GM12878 (cell line): ENCODE measurements at places on chromosomes 7 and 10.

DNA sequence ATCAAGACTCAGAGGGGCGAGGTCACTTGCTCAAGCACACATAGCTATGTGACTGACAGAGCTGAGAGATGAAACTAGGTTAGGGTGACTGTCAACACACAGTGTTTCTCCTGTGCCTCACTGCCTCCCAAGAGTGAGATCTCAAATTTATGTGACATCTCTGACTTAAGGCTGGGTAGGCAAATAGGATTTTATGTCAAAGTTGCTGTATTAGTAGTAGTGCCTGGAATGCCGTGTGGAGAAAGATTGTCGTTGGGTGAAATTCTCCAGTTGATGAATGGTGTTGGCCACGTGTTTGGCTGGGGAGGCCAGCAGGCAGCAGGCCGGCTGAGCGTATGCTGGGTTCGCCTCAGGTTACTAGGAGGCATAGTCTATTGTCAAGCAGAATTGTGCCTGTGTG is 148.3 kb upstream of the BMPER start:
- no peak for DNase-seq

DNA sequence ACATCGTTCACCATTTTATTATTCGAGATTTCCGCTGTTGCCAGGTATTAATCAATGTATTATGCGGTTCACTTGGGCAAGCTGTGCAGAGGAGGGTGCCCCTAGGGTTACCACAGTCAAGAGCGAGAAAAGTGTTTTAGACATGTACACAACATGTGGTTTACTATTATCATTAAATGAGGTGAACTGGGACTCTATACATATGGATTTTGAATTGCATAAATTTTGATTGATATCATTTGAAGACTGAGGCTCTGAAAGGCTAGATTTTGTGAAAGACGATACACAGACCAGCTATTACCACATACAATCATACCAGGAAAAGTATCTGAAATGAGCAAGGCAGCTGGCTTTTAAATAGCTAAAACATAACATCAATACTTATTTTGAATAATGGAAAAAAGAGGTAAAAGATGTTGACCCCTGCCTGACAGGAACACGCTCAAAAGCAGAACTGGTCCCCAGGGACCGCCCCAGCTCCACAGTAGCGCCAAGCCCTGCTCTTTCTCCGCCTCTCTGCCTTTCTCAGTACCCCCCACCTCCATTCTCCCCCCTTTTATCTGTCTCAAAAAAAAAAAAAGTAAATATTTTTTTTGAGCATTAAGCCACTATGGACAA is 413.4 kb upstream of the MKI67 start:
- no peak for DNase-seq

DNA sequence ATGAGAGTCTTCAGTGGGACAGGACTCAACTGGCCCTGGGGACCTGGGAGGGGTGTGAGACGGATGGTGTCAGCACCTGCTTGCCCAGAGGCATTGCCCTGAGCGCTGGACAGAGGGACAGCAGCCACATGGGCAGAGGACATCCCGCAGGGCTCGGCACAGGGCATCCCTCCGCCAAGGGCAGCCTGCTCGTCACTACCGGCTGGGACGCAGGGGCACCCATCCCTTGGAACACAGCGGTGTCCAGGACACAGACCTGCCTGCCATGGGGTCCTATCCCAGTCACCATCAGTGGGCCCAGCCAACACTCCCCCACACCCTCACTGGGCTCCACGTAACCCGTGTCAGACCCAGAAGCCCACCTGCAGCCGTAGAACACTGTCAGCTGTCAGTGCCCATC is 109.3 kb downstream of the LARP4B start:
- DNase-seq: no peak

DNA sequence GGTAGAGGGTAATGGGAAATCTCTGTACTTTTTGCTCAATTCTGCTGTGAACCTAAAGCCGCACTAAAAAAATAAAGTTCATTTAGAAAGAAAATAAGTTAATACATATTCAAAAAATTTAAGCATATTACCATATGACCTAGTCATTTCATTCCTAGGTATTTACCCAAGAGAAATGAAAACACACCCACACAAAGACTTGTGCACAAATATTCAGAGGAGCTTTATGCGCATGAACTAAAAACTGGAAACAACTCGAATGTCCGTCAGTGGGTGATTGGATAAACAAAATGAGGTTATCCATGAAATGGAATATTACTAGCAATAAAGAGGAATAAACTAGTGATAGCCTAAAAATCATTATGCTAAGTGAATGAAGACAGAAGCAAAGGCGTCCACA is 62.6 kb upstream of the ZNRF2 start:
- DNase-seq: no peak

GRCh38 chr7:74475987-74476350 is 22.3 kb downstream of the GTF2IRD1 start:
- no peak for DNase-seq

- no peak for DNase-seq
Measured at GRCh38 chr10:6058682-6059475, 3.3 kb downstream of the IL2RA start.

GRCh38 chr7:99975782-99976521 is at the start of gene AZGP1:
TSS of gene AZGP1 (minus strand) at chr7:99976031. CDS start at chr7:99976020, 11 bp downstream.
- no peak for DNase-seq

DNA sequence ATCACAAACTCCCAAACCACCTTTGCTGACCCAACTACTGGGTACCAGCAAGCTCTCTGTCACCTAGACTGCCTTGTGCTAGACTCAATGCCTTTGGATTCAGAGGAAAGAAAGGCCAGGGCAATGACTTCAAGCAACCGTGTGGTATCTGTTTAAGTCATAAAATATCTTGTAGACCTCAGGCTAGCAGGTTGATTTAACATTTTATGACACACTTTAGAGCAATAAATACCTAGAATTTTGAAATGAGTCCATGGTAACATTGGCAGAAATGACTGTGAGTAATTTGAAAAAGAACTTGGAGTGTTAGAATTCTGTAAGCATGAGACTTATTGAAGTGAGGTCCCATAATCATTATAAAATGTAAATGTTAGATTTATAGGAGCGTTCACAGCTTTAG is 87.2 kb downstream of the TWIST1 start:
- no peak for DNase-seq

DNA sequence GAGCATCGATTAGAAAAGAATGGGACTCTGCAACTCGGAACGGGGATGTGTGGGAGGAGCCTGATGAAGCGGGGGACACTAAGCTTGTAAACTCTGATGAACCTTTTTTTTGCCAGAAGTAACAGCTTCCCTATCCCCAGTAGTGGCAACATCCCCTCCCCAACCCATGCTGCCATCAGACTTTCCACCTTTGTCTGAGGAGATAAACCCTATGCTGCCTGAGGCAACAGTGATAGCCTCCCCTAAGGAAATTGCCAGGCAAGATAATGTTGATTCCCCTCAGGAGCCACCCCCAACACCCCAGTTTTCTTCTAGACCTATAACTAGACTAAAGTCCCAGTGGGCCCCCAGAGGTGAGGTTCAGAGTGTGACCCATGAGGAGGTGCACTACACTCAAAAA is 173.7 kb downstream of the AKR1D1 start:
- DNase-seq: no peak

- no peak for DNase-seq
Measured at GRCh38 chr7:30142710-30143109, 7.9 kb downstream of the MTURN start.

DNA sequence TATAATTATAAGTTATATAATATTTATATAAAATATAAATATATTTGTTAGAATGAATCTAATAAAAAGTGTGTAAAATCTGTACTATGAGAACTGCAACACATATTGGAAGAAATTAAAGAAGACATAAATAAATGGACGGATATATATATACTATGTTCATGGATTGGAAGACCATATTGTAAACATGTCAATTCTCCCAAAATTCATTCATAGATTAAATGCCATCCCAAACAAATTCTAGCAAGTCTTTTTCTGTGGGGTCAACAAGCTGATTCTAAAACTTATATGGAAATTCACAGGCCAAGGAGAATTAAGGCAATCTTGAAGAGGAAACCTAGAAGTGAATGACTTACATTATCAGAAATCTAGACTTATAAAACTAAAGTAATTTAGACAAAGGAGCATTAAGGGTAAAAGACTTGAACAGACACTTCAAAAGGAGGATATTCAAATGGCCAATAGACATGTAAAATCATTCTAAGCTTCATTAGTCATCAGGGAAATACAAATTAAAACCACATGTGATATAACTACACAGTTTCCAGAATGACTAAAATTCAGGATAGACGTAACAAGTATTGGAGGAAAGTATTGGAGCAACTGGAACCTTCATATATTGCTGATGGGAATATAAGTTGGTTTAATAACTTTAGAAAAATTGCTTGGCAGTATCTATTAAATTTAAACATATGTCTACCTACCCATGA is 225.9 kb downstream of the EMX2 start:
- no peak for DNase-seq

DNA sequence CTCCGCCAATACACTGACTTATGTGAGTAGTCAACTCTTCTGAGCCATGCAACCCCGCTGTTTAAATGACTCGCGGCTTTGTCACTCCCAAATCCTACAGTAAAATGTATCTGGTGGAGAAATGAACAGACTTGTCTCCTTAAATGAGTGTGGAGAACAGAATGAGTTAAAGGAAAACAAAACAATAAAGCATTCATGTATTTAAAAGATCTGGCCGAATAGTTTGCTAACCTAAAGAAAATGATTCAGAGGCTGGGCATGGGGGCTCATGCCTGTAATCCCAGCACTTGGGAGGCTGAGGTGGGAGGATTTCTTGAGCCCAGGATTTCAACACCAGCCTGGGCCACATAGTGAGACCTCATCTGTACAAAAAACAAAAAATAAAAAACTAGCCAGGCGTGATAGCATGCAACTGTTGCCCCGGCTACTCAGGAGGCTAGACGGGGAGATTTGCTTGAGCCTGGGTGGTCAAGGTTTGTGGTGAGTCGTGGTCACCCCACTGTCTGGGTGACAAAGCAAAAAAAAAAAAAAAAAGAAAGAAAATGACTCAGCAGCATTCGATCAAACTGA is 86.5 kb upstream of the PFKP start:
- DNase-seq: no peak

DNA sequence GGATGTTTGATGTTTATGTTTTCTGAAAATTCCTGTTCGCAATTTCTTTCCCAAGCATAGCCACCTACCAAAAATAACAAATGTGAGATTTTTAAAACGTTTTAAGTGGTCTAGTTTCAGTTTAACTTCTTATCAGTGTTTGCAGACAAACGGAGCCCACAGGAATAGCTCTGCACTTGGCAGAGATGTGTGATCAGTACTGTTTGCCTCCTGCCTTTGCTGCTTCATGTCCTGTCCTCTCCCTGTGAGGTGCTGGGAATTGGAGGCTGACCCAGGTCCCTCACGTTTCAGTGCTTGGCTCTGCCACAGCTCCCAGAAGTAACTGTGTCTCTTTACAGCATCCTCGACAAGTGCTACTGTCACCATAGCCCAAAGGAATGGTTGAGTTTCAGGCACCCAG is 1.2 kb downstream of the UCN3 start:
- no peak for DNase-seq

- no peak for DNase-seq
Measured at GRCh38 chr7:98902523-98902922, 24.2 kb downstream of the TRRAP start.

GRCh38 chr10:119871881-119872609 is 598 bp downstream of the MCMBP start:
- no peak for DNase-seq

GRCh38 chr10:130924138-130924819 is 387.2 kb downstream of the TCERG1L start:
- DNase-seq: no peak

- no peak for DNase-seq
Measured at GRCh38 chr10:119375574-119376272, 166.8 kb downstream of the RGS10 start.

DNA sequence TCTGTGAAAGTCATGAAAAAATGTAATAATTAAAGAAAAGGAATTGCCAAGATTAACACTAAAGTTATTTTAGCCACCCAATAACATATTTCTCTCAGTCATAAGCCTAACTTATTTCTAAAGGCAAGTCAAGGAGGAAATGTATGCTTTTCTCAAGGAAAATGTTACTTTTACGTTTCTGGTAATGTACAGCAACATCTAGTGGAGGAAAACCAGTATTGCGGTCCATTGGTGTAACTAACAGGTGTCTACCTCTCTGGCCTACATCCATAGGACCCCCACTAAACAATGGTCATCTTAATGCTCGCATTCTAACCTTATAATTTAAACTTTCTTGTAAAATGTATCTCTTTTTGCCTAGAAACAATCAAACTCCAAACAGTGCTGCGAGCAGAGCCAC is 437.5 kb downstream of the KIF20B start:
- no peak for DNase-seq

GRCh38 chr7:18916826-18917225 is 200.6 kb downstream of the TWIST1 start:
- no peak for DNase-seq

DNA sequence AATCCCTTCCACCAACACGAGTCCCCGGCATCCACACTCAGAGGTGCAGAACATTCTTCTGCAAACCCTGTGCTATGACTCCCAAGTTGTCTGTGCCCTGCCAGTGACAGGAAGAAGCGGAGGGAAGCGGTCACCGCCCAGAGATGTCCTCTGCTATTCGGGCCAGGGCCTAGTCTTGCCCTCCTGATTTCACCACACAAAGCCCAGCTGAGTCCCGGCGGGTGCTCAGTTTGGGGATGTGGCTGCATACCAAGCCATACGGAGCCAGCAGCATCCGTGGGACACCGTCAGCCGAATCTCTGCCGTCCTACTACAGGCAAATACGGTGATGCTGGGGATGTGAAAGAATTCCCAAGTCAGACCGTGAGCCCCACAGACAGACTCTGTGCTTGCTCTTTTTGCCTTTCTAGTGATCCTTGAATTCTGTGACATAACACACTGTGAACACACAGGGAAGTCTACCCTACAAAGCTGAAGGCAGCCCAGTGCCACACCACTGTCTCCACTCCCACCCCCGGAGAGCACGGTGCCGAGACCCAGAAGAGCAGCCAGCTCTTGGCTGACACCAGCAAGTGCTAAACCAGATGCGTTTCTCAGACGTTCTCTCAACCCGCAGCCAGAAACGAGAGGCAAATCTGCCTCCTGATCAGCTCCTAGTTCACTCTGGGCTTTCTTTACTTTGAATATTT is 2.0 kb downstream of the STK32C start:
- DNase-seq: no peak

DNA sequence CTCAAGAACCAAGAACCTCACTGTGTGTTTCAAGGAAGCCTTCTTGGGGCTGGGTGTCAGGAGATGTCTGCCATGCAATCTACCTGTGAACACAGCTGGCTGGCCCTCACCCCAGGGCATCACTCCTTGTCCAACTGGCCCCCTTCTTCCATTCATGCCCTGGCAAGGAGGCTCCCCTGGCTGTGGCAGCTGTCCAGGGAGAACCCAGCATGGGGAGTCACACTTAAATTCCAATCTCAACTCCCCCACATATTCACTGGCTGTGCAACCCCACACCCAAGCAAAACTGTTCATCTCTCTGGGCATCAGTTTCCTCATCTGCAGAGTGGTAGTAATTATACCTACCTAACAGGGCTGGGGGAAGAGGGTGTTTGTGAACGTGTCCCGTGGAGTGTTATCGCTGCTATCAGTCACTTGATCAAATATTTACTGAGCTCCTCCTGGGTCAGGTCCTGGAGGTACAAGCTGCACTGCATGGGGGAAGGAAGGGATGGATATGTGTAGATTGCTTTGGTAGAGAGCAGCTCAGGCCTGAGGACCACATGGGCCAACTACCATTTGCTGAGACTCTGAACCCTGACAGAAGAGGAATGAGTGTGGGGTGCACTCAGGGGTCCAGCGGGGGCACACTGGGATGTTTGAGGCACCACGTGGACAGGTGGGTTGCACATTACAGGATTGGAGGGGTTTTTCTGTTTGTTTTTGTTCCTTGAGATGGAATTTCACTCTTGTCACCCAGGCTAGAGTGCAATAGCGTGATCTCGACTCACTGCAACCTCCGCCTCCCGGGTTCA is 2.1 kb upstream of the GPRIN2 start:
- DNase-seq: no peak

GRCh38 chr7:129163875-129164544 is 19.5 kb downstream of the TSPAN33 start:
- DNase-seq: no peak
